Endodermal cell (in vitro differentiated cells): ENCODE measurements at places on chromosomes 16 and 17.

- no peak for DNase-seq
These were observed 10.1 kb downstream of the TK2 start for GRCh38 chr16:66539623-66540469.

GRCh38 chr17:46182961-46183360, 10.3 kb downstream of the KANSL1 start:
- DNase-seq: no peak

GRCh38 chr17:17151541-17151940, 54.6 kb downstream of the PLD6 start:
- no peak for DNase-seq

DNA sequence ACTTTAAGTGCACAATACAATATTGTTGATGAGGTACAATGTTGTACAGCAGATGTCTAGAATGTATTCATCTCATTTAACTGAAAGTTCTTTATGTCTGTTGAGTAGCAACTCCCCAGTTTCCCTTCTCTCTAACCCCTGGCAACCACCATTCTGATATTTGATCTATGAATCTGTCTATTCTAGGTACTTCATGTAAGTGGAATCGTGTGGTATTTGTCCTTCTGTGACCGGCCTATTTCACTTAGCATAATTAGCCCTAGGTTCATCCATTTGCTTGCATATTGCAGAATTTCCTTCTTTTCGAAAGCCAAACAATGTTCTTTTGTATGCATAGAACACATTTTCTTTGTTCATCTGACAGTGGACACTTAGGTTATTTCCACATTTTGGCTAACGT, 10.8 kb downstream of the RGS9 start:
- no peak for DNase-seq

- DNase-seq: no peak
These were observed 22.6 kb downstream of the RABEP1 start for GRCh38 chr17:5304636-5305035.

GRCh38 chr17:8574687-8575086, 55.8 kb downstream of the MYH10 start:
- DNase-seq: no peak

GRCh38 chr16:74909665-74910064, 75.3 kb downstream of the WDR59 start:
- DNase-seq: no peak
